ENCODE measurements at places on chromosomes 12 and 14. TPM values are rescaled to one million over a fixed set of nuclear protein-coding genes. Genes with fewer than 3 reads are reported as not detected.

The KLRK1 gene
- 35.4 TPM for total RNA-seq

The NPFF gene
- not detected for total RNA-seq

GRCh38 chr14:31877255-31877798 is 199.8 kb upstream of the ARHGAP5 start:
- DNase-seq = no peak

GRCh38 chr12:53756300-53757100 is 4.7 kb upstream of the CISTR start:
- DNase-seq = peak; percentile 31

- DNase-seq = no peak
Measured at GRCh38 chr12:26523708-26524150, 309.3 kb downstream of the ITPR2 start.

GRCh38 chr12:41184864-41185263 is 3.3 kb upstream of the PDZRN4 start:
- DNase-seq = no peak

DNA sequence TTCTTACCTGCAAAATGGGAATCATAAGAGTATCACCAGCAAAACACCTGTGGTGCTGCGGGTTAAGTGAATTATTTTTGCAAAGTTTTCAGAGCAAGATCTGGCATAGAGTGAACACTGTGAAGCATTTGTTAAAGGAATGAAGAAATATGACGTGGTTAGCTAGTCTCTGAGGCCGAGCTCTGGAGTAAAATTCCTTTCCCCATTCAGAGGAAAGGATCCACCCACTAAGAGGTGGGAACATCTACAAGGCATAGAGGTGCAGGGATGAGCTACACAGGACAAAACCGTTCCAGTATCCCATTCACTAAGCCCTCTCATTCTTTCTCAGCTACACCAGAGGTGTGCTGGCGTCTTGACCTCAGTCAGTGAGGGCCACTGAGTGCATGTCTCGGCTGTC is 48.5 kb downstream of the JAG2 start:
- DNase-seq = no peak

GRCh38 chr12:92079054-92079385 is 66.6 kb downstream of the BTG1 start:
- no peak for DNase-seq

- no peak for DNase-seq
Measured at GRCh38 chr12:70268972-70269371, 25.7 kb downstream of the CNOT2 start.

GRCh38 chr12:57713209-57713608 is 19.3 kb downstream of the OS9 start:
- no peak for DNase-seq

DNA sequence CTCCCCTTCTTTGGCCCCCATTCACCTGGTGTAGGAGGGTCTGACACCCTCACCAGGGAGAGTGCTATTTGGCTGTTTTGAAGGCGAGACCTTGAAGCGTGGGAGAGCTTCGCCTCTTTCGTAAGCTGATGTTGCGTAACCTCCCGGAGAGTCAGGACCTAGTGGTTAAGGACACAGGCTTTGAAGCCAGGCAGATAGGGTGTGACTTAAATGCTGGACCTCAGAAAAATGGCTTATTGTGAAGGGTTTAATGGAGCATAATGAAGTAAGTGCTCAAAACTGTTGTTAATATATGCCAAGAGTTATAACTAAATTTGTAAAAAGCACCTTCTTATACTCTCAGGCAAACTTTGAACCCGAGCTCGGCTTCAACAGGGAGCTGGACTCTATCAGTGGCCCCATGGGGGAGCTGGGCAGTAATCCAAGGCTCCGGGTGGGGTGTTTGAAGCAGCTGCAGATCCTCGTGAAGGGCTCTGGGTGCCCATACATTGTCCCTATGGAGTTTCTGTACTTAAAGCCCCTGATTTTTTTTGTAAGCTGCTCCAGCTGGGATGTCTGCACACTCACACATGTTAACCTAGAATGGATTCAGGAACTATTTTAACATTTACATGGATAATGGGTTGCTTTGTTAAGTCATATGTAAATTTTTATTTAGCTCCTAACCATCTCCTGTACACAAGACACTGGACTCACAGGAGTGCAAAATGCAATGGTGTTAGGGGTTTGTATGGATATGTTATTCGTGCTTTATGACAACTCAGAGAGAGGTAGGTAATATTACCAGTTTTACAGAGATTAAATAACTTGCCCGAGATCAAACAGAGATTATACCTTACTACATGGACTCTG is 26.0 kb downstream of the PPFIBP1 start:
- no peak for DNase-seq

DNA sequence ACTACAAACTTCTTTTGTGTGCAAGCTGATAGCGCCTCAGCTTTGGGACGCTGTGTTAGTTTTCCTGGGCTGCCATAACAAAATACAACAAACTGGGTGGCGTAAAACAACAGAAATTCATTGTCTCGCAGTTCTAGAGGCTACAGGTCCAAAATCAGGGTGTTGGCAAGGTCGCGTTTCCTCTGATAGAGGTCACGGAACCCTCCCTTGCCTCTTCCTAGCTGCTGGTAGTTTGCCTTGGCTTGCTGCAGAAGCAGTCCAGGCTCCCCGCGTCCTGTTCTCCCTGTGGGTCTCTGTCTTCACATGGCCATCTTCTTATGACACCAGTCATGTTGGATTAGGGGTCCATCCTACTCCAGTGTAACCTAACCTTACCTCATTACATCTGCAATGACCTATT is 32.8 kb upstream of the PTGR2 start:
- no peak for DNase-seq

DNA sequence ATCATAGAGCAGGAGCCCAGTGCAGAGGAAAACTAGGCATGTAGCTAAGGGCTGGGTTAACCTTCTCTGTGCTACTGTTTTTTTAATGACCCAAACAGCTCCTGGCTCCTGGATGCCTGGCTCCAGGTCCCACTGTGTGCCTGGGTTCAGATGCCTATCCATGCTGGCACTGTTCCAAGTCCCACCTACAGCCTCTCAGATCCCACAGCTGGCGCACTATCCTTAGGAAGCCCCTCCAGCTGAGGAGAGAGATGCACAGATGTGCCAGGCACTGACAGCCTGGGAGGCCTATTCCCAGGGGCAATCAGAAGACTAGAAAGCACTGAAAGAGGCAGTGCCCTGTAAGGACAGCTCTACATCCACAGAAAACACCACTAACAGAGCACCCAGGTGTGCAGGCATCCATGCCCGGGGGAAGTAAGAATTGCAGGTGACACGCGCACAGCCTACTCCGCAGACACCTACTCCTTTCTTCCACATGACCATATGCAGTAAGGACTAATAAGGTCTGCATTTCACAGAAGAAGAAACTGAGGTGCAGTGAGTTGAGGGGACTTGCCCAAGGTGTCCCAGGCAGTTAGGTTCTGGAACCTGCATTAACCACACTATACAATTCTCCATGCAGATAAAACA is 51.2 kb downstream of the PITPNM2 start:
- no peak for DNase-seq

GRCh38 chr12:130011611-130012385 is 108.0 kb upstream of the TMEM132D start:
- DNase-seq = no peak

GRCh38 chr14:70181276-70181675 is 7.5 kb downstream of the SLC8A3 start:
- DNase-seq = no peak

GRCh38 chr14:68137704-68138619 is 318.4 kb downstream of the RAD51B start:
- no peak for DNase-seq

DNA sequence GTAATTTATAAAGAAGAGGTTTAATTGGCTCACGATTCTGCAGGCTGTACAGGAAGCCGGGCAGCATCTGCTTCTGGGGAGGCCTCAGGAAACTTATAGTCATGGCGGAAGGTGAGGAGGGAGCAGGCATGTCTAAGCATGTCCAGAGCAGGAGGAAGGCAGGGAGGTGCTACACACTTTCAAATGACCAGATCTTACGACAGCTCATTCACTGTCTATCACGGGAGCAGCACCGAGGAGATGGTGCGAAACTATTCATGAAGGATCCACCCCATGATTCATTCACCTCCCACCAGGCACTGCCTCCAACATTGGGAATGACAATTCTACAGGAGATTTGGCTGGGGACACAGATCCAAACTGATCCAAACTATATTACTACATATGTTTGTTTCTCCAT is 10.0 kb downstream of the SFSWAP start:
- no peak for DNase-seq

- no peak for DNase-seq
Measured at GRCh38 chr12:66744956-66745383, 66.1 kb upstream of the GRIP1 start.

DNA sequence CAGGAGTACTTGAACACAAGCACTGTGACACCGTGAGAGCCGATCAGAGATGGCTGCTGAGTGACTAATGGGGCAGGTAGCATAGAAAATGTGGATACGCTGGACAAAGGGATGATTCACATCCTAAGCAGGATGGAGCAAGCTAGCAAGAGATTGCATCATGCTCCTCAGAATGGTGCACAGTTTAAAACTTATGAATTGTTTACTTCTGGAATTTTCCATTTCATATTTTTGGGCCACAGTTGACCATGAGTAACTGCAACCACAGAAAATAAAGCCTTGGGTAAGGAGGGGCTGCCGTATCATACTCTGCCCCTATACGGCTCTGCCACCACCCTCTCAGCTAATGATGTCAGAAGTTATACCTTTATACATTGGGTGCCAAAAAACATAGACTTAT is 23.3 kb upstream of the MARK3 start:
- DNase-seq = no peak

DNA sequence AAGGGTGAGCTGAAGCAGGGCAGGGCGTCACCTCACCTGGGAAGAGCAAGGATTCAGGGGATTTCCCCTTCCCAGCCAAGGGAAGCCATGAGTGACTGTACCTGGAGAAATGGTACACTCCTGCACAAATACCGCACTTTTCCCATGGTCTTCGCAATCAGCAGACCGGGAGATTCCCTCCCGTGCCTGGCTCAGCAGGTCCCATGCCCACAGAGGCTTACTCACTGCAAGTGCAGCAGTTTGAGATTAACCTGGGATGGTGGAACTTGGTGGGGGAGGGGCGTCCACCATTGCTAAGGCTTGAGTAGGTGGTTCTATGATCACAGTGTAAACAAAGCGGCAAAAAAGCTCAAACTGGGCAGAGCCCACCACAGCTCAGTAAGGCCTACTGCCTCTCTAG is 11.0 kb upstream of the DHRS4 start:
- no peak for DNase-seq
